NCI-H187 (cell line): ENCODE measurements at places on chromosomes 5 and 9.

DNA sequence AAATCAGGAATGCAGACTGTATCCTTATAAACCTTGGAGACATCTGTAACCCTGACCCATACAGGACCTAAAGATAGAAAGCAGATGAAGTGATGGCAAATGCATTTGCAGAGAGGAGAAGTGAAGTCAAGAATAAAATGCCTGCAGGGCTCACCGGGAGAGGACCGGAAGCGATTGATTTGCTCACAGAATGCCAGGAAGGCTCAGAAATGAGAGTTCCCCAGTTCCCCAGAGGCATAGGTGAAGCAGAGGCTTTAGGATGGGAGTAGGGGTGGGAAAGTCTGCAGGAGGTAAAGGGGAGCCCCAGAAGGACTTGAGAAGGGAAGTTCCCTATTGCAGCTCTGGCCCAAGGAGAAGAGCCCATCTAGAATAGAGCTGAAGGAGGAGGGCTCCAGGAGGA lies 63.9 kb upstream of the TNFAIP8 start:
- no peak for DNase-seq

GRCh38 chr9:121160025-121160424 lies 41.6 kb downstream of the RAB14 start:
- DNase-seq: no peak

- no peak for DNase-seq
Observed at GRCh38 chr9:37963936-37964739, 60.2 kb upstream of the SLC25A51 start.

- DNase-seq: peak; percentile 31
Observed at GRCh38 chr5:66757219-66757833, 161.1 kb downstream of the MAST4 start.

DNA sequence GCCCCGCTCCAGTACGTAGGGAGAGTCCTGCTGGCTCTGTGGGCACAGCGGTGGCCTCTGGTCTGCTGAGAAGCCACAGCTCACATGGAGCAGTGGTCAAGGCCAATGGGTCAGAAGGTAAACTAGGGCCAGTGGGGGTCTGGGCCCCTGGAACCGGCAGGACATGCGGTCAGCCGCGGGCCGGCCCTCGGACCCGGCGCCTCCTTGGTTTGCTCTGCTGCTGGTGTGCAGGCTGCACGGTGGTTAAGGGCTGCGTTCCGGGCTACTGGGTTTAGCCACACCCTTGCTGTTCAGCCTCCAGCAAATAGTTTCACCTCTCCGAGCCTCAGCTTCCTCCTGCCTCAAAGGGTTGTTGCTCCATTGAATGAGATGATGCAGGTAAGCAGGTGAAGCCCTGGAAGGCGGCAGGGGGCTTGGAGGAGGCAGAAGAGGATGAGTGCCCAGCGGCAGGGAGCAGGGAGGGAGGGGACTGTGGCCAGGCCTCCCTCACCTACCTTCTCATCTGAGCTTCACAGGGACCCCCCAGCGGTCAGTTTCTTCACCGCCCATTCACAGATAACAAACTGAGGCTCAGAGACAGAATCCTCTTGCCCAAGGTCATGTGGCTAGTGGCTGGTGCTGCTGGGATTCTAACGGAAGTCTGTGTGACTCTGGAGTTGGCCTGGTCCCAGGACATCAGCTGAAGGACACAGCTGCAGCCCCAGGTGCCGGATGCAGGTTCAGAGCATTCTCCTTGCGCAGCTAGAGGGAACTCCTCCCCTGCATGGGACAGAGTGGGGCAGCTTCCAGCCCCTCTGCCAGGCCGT lies 3.7 kb upstream of the COL5A1 start:
- DNase-seq: no peak

- DNase-seq: no peak
Observed at GRCh38 chr9:126984969-126985368, 70.4 kb downstream of the RALGPS1 start.

GRCh38 chr5:77015938-77016569 lies 14.2 kb upstream of the AGGF1 start:
- no peak for DNase-seq

DNA sequence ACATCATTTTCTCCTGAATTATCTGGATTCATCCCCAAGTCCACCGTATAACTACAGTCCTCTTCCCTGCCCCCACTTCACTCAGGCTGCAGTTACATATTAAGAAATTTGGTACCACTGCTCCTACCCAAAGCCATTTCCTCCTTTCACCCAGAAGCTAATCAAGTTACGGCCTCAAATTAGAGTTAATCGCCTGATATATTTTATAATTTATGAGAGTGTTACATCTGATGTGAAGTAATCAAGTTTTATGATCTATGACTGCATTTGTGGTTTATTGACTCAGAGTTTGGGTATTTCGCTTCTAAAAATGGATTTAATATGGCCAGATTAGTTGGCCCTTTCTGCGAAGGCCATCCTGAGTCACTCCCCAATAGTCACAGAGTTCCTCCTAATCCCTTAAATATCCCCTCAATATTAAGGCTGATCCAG lies 223.6 kb upstream of the KIF2A start:
- no peak for DNase-seq

- no peak for DNase-seq
Observed at GRCh38 chr9:4464911-4465513, 25.3 kb upstream of the SLC1A1 start.

- DNase-seq: no peak
Observed at GRCh38 chr5:160792281-160792680, 59.7 kb downstream of the ATP10B start.

DNA sequence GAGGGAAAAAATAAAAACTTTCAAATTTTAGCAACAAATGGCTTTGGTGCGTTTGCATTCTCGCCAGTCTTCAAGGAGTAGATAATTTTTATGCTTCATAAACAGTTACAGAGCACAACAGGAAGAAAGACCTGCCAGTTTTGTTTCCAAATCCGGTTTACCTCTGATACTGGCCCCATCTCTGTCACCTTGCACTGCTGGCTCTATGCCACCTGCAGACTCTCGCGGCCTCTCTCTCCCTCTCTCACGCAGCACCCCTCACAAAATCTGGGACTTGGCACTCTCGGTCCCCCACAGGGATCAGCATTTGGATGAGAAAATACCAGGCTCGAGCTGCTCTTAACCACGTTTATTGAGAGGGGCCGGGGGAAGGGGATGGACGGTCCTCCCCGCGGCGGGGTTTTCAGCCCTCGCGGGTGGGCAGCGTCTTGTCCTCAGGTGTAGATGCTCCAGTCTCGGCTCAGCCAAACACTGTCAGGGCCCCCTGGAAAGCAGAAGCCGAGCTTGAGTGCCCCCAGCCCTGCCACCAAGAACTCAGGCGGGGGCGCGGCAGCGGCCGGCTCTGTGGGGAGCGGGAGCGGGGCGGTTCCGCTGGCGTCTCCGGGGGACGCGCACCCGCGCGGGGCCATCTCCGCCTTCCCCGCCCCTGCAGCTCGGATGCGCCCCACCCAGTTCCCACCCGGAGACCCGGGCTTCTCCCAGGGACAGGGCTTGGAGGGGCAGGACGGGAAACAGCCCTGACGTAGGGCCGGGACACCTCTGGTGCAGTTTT lies 1.3 kb downstream of the SCGB3A1 start:
- DNase-seq: no peak

- no peak for DNase-seq
Observed at GRCh38 chr5:79663212-79663611, 26.4 kb upstream of the CMYA5 start.

- no peak for DNase-seq
Observed at GRCh38 chr5:126972062-126972895, 58.1 kb downstream of the MARCHF3 start.

DNA sequence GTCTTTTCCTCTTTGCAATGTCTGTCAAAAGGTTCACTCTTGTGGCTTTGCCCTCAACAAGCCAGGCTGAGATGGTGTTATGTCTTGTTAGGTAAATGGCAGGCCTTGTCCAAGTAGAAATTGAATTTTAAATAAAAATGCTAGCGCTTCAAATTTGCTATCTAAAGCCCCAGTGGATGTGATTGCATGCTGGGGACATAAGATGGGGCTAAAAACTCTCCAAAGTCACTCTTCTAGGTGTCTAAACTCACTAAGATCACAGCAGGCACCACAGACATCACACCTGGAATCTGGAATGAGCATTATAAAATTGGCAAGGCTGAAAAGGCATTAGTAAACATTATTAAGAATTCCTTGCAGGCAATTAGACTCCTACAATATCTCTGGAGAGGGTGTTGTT lies 262.7 kb upstream of the CLINT1 start:
- no peak for DNase-seq

DNA sequence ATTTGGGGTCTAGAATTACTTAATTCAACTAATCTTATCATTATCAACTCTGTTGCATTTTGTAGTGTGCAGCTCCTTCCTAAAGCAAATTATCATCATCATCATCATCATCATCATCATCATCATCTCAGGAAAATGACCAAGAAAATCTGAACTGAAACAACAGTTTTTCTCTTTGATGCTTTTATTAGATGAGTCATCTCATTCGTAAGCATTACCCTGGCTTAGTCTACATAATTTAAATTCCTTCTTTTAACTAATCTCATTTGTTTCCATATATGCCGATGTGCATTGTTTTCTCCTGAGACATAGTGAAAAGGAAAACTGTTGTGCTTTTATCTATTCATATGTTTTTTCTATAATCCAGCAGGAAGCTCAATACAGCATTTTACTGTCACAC lies 173.0 kb upstream of the PDE4D start:
- no peak for DNase-seq

GRCh38 chr9:76359365-76359764 lies 34.9 kb downstream of the RFK start:
- no peak for DNase-seq

GRCh38 chr9:81193362-81194339 lies 495.7 kb downstream of the TLE1 start:
- no peak for DNase-seq

DNA sequence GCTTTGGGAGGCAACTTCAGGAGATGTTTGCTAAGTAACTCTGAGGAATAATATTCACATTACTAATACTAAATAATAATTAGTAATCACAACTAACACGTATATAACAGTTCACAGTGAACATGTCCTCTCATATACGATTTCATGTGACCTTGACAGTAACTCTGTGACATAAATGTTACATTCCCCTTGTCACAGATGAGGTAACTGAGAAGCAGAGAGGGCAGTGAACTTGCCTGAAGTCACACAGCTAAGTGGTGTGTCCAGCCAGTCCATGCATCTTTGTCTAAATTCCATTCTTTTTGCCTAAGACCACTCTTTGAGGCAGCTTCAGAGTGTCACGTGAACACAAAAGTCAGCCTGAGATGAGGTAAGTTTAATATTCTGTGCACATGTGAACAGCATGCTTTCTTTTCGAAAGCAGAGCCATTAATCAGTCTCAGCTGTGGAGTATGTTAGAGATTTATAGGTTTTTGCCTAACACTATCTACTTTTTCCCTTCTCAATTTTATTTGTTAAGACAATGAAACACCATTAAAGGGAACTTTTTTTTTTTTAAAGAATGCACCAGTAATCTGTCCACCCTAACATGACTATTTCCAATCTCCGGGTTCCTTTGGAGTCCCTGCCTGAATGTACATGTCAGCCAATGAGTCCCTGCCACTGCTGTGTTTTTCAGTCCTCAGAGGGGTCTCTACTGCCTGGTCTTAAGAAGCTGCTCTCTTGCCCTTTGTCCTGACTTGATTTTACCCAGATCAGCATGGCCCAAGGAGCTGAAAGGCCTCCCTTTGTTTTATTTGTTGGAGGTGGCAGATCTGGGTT lies 43.5 kb downstream of the SH3PXD2B start:
- no peak for DNase-seq

- no peak for DNase-seq
Observed at GRCh38 chr9:128947277-128947526, 201 bp downstream of the DOLK start.

DNA sequence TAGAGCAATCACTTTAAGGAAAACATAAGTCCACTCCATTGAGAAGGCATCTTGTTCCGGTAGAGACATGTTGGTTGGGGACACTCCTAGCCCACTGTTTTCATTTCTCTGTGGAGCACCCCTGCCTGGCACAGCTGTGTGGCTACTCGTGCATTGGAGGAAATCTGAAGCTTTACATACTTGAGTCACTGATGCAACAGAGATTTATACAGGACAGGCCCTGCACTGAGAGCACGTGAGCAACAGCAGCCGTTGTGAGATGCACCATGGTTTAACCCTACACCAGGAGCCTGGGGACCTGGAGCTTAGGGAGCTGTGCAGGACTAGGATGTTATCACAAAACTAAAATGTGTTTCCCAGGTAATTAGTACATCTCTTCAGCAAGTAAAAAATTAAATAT lies 230.7 kb upstream of the IRX1 start:
- no peak for DNase-seq

DNA sequence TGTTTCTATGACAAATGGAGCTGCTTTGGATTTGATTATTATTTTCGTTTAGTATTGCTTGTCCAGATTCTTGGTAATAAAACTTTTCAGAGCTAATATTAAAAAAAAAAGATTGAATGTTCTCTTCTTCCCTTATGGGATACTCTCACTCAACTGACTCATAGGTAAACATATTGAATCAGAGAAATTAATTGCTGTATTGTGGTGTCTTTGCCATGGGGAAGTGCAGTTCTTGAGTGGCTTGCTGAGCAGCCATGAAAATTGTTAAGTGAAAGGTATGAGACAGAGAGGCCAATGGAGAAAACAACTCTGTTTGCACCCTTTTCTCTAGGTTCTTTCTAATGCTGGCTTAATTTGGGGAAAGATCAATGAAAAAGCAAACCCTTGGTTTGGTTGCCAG lies 149.9 kb upstream of the HMHB1 start:
- DNase-seq: no peak

DNA sequence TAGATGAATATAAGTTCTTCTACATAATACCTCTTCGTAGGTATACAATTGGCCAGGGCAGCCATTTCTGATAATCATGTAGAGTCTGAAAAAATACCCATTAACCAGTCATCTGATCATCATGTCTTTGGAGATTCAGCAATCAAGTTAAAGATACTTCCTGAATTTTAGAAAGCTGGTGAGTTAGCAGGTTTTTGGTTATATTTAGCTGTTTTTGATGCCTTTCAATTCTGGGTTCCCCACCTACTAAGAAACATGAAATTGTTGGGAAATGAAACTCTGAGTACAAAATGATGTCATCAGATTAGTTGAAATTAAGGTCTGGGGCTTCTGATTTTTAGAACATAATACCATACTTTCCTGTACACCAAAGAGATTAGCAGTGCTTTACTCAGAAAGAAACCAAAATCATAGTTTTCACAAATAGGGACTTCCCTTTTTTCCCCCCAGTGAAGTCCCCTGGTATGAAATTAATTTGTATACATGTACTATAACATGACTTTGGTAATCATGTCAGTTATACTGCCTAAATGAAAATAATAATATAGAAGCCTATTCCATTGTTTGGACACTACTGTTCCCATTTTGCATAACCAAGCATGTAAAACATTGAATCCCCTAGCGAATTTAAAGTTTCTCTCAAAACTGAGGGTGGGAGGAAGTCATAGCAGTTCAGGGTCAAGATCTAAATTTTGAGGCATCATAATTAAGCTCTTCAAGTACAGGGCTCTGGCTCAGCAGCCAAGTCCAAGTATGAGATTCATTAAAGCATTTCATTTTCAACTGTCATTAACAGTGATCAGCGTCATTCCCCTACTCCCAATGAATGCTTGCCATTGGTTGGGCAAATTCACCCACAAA lies 17.9 kb downstream of the PRLR start:
- DNase-seq: no peak
